ENCODE measurements at places on chromosomes 2 and 18.

DNA sequence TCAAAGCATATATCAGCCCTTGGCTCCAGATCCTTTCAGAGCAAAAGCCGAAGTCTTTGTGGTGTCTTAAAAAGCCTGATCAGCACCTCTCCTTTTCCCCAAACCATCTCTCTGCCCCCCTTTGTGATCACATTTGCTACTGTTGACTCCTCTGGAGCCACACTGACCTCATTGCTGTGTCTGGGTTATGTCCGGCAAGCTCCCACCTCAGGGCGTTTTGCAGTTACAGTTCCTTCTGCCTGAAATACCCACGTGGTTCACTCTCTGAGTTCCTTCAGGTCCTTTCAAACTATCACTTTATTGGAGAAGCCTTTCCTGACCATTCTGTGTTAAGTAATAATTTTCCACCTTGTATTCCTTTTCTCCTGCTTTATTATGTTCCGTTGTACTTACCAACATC is 11.8 kb downstream of the C2orf69 start:
- peak; percentile 13 for DNase-seq

- DNase-seq: peak; percentile 35
Observed at GRCh38 chr18:42274488-42275137, 319.6 kb downstream of the PIK3C3 start.

- no peak for DNase-seq
Observed at GRCh38 chr2:176614930-176615329, 345.7 kb downstream of the MTX2 start.

DNA sequence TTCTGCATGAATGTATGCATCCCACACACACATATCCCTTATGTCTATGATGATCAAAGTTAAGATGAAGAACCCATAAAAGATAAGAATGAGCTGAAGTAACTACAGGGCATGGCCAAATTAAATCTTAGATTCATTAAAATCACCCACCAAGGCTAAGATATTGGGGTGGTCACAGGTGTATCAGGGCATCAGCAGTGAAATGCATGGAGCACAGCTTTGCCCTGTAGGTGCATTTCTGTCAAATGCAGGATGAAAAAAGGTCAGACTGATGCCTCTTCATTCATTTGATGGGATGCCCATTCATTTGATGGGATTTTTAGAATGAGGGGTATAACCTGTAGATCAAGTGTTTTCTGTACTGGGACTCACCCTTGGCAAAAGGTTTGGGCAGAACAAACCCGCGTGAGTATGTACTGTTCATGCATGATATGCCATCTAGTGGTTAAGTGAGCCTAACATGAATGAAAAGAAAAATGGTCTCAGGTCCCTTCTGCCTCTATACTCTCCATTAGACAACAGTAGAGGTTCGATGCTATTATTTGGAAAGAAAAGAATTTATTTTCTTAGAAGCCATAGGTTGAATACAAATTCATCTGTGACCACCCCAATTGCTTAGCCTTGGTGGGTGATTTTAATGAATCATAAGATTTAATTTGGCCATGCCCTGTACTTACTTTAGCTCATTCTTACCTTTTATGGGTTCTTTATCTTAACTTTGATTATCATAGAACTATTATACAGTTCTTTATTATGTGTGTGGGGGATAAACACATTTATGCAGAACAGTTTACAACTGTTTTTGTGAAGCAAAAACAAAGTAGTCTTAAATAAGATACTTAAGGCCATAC is 43.2 kb upstream of the NOSTRIN start:
- DNase-seq: peak; percentile 76

- peak; percentile 73 for DNase-seq
Observed at GRCh38 chr2:199488772-199489400, 31.1 kb upstream of the SATB2 start.

- peak; percentile 93 for DNase-seq
Observed at GRCh38 chr2:168210895-168211570, 36.4 kb downstream of the STK39 start.

DNA sequence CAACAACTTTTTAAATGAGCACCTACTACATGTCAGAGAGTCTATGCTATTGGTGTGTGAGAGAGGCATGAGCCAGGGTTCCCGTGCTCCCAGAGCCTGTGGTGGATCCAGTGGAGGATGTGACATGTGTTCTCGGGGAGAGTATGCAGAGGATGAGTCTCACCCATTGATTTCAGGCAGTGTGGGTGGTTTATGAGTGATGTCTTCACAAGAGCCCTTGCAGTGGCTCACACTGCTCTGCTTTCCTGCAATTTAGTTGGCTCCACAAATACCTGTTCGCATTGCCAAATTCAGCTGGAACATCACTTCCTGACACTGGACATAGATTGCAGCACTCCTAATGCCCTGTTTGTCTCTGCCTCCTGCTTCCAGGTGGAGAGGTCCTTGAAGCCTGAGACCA is 243.6 kb upstream of the CXCR4 start:
- DNase-seq: no peak

DNA sequence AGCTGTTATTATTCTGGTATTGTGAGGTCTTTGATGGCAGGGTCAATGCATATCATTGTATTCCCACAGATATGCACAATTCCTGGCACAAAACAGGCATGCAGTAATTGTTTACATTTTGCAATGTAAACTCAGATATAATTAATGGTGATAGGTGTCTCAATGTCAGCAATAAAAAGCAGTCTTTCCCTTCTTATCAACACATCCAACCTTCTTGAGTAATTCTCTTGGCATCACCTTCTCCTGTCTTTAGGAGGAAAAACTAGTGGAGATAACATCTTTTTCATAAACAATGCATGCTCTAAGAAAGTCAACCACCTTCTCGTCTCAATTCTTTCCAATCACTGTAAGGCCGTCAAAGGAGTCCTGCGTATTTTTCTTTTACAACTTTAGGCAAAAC is 313.3 kb upstream of the GULP1 start:
- DNase-seq: no peak

- DNase-seq: no peak
Observed at GRCh38 chr2:67046591-67046990, 350.5 kb upstream of the ETAA1 start.

- DNase-seq: no peak
Observed at GRCh38 chr18:40875101-40875615, 1079.9 kb upstream of the PIK3C3 start.

DNA sequence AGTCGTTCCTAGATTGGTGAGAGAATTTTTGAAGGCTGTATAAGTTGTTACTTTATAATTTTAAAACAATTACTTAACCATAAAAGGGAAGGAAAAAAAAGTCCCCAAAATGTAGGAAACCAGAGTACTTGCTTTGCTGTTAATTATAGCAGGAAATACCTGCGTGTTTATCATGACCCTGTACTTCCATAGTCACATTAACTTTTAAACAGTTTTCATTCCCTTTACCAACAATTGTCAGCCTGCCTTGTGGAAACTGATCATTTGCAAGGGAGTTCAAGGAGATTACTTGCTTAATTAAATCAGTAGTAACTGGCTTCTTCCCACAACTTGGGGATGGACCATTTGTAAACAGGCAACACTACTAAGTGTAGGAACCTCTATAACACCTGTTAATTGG is 6.4 kb upstream of the ITPRID2 start:
- no peak for DNase-seq

GRCh38 chr2:20153131-20153851 is 71.6 kb downstream of the SDC1 start:
- DNase-seq: no peak

GRCh38 chr2:88720399-88720798 is 28.9 kb downstream of the RPIA start:
- DNase-seq: no peak

GRCh38 chr2:177679611-177680605 is 287.3 kb downstream of the AGPS start:
- DNase-seq: no peak

Data from cardiac fibroblast (primary cell).